NCI-H1417 treated with DMSO at 0.1 percent for 48 hours (cell line): ENCODE measurements at places on chromosomes 2 and 18.

DNA sequence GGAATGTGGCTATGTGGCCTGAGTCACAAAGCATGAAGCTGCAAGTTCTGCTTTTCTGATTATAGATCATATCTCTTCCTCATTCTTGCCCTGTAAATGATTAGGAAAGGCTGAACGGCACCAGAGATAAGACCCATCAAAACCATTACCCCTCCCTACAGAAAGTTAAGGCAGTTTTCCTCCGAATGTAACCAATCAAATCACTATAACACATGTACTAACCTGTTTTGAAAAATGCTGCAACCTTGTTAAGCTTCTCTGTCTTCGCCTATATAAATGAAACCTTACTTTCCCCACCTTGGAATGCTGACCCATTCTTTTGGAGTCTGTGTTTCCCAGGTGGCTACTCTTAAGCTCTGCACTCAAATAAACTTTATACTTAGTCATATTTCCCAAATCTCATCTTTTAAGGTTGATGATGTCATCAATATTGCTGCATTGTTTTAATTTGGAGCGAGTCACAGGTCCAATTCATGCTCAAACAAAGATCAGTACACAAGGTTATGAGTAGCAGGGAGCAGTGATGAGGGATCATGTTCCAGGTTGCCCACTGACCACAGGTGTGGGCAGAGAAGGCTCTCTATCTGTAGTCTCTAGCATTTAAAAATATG, 662.3 kb downstream of the IRS1 start:
- no peak for DNase-seq

- DNase-seq, result no peak
Observed at GRCh38 chr2:104766683-104767082, 87.2 kb upstream of the POU3F3 start.

DNA sequence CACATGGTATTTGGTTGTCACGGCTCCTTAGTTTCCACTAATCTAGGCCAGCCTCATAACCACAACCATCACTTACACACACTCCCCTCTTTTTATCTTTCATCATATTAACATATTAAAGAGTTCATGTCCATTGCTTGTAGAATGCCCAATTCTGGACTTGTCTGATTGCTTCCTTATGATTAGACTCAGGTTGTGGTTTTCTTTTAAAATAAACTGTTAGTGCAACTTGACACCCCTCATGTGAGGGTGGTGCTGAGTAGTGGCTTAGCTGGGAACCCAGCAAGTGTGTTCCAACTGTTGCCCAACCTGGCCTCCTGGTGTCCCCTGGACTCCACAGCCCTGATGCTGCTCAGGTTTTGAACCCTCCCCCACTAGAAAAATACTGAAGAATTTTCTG, 20.1 kb upstream of the CD207 start:
- DNase-seq, result no peak

DNA sequence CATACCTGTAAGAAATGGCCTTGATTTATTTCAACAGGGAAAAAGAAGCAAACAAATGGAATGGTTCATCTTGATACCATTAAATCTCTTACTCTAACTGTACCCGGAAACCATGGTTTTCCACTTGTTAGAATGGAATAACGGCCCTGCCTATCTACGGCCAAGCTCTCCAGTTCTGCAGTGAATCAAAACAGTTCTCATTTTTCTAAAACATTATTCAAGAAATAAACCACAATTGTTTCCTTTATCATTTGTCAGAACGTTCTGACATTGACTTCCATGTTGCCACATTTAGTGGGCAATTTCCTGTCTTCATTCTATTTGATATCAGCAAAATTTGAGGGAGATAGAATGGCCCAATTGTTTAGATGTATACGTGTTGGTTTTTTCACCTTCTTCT, 118.8 kb upstream of the CDH19 start:
- no peak for DNase-seq

DNA sequence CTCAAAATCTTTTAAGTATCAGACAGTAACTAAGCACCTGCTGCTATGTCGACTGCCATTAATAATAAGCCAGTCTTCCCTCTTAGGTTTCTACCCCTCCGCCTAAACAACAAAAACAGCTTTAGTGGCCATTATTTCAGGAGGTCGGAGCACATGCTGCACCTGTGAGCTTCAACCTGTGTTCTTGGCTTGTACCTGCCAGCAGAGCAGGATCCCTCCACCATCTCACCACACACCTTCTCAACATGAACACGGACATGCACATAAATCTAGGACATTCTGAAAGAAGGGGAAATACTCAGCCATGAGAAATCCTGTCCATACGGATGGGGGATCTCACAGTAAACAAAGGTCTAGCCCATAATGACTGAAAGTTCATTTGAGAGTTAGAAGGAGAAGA, 3.7 kb downstream of the CYB5A start:
- DNase-seq, result peak; percentile 65

GRCh38 chr2:20666304-20667150, at the start of gene GDF7:
Gene GDF7, plus strand, starts transcription at chr2:20667144. Its CDS starts 96 bp downstream, at chr2:20667240.
- no peak for DNase-seq

DNA sequence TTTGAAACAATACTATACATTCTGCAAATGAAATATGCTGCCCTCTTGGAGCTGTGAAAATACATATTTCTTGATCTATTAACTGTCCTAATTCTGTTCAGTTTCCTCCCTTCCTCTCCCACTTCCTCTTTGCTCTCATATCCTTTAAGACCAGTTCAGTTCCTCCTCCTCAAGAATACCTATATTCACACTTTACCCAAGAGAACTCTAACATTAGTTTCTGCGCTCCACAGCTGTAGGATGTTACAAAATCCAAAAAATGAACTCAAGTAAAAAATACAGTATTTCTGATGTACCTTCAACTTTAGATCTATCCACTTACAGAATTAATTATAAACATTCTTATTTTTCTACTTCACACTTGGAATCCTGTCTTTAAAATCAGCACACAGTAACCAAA, 5.4 kb downstream of the ITSN2 start:
- DNase-seq, result no peak

- DNase-seq, result peak; percentile 71
Observed at GRCh38 chr2:181715033-181715630, 34.8 kb upstream of the NEUROD1 start.

GRCh38 chr2:85243101-85244072, 84.4 kb downstream of the TGOLN2 start:
- DNase-seq, result no peak

- DNase-seq, result no peak
Observed at GRCh38 chr2:168961450-168962229, 60.5 kb downstream of the G6PC2 start.

GRCh38 chr18:22267225-22267624, 97.8 kb downstream of the GATA6 start:
- DNase-seq, result no peak

GRCh38 chr2:71631411-71631931, 178.1 kb downstream of the DYSF start:
- DNase-seq, result no peak

DNA sequence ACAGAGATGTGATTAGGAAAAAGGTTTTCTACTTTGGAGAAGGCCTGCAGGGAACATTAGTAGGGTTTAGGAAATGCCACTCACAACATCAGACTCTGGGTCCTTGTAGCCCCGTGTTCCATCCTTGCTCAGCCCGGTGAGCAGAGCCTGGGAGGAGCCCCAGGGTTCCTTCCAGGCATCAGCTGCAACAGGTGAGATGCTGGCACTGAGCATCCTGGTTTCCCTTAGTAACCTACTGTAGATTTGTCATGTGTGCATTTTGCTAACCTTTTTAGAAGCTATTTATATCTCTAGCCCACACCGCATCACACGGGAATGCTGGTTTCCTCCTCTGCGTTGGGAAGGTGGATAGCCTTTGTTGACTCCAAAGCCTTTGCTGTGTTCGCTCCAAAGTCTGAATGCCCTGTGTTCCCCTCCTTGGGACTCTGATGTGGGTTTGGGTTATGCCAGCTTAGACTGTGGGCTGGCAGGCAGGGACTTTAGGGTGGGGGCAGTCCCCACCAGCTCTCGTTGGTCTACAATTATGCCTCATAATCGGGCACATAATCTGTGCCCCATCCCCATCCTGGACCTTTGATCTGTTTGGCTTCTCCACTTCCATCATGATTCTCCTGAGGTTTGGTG, 69.3 kb downstream of the TMEM247 start:
- DNase-seq, result no peak

GRCh38 chr2:9091811-9092210, 88.3 kb upstream of the MBOAT2 start:
- no peak for DNase-seq

DNA sequence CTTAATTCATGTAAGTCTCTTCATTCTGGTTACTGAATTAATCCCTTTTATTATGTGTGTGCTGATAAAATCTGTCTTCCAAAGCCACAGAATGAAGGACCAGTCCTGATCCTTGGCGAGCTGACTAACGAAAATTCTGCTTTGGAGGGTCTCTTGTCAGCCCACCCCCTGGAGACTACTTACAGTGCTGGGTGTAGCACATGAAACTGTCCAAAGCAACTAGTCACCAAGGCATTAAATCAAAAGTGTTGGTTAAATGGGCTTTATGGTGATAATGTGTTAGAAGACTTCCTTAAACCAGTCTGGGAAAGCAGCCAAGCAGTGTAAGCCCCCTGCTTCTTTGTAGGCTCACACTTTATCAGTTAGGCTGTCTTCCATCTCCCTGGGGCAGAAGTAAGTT, 420.2 kb downstream of the SUCLG1 start:
- DNase-seq, result no peak

GRCh38 chr2:191844706-191845105, 2.2 kb downstream of the CAVIN2 start:
- no peak for DNase-seq

- no peak for DNase-seq
Observed at GRCh38 chr2:168118733-168119514, 128.5 kb downstream of the STK39 start.

- no peak for DNase-seq
Observed at GRCh38 chr18:45166341-45166835, 448.9 kb upstream of the SLC14A2 start.

GRCh38 chr2:61272421-61273070, 110.6 kb downstream of the C2orf74 start:
- no peak for DNase-seq

- no peak for DNase-seq
Observed at GRCh38 chr2:19990416-19990728, 467 bp upstream of the WDR35 start.

- no peak for DNase-seq
Observed at GRCh38 chr2:9401059-9401547, 22.2 kb downstream of the ITGB1BP1 start.

DNA sequence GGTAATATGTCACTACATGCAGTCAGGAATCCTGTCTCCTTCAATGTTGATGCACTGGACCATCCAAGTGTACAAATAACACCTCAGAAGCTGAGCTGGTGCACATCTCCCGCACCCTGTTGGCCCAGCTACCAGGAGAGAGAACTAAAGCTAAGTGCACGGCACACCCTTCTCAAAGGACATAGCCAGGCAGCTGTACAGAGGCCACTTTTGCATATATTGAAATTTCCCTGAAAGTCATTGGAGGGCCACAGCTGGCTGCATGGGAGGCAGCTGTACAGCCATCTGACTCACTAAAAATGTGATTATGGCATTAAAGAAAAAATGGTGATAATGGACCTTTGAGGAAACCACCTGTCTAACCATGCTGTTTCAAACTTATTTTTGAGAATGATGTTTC, 441.7 kb downstream of the CBLN2 start:
- no peak for DNase-seq

DNA sequence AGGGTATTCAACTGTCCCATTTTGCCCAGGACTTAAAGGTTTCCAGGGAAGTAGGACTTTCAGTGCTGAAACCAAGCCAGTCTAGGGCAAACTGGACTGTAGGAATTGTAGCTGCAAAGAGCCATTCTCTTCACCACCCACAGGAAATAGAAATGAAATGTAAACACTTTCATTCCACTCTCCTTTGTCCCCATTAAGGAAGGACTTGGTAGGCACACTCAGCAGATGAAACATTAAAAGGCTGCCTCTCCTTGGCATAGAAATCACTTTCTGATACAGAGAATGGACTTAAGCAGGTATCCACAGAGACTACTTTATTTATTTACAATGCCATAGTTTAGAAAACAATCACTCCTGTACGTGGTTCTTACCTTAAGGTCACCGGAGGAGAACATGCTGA, 102.9 kb upstream of the CCDC195 start:
- DNase-seq, result no peak

DNA sequence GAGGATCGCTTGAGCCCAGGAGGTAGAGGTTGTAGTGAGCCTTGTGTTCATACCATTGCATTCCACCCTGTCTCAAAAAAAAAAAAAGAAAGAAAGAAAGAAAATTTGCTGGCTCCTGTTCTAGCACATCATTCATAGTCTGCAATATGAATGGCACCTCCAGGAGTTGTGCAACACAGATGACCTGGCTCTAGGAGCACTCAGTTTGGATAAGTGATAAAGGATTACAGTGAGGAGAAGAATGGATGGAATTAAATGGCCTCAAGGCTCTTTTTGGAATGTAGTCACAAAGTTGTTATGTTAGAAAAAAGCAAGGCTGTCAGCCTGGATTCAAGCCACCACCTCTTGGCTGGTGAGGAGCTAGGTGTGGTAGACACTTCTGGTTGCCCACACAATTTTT, 21.5 kb upstream of the SPRED2 start:
- no peak for DNase-seq

DNA sequence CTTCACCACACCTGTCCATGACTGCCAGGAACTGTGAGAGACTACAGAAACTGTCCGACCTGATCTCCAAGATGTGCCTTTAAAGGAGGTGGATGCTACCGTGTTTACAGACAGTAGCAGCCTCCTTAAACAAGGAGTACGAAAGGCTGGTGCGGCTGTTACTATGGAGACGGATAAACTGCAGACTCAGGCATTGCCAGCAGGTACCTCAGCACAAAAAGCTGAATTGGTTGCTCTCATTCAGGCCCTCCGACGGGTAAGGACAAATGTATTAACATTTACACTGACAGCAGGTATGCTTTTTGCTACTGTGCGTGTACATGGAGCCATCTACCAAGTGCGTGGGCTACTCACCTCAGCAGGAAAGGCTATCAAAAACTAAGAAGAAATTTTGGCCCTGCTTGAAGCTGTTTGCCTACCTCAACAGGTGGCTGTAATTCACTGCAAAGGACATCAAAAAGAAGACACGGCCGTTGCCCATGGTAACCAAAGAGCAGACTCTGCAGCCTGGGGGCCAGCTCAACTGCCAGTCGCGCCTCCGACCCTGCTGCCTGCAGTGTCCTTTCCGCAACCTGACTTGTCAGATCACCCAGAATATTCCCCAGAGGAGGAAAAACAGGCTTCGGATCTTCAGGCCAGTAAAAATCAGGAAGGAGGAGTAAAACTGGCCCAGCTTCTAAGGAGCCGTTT, 30.9 kb downstream of the SKA1 start:
- peak; percentile 89 for DNase-seq

DNA sequence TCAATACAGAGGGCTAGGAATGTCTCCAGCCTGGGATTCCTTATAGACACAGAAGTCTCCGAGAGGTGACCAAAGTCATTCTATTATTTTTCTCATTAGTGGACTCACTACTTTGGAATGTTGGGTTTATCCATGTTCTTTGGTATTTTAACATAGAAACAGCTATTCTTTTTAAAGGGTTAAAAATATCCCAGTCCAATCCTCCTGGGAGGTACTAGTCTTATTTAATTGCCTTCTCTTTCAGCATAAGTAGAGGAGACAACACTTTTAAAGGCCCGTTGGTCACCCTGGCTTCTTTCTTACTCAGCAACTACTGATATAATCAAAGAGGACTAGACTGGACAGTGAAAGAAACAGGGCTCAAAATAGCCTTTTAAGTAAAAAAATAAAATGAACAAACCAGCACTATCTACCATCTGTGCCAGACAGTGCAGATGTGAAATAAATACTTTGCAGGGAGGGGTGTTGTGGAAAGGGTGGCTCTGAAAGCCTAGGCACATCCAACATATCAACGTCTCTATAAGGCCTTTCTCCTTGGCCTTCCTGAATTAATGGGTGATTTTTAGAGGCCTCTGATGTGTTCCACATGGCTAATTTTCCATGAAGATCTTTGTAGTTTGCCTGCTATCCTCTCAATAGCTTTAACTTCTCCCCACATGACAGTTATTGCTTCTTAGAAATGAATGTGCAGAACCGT, 334.4 kb upstream of the THUMPD2 start:
- DNase-seq, result no peak
